Activated CD8-positive, alpha-beta memory T cell treated with anti-CD3 and anti-CD28 coated beads for 1 hour (primary cell): ENCODE measurements at places on chromosomes 3 and 15.
A peak's percentile ranks its signal among the peaks of the same experiment; 100 is the strongest.

- no peak for DNase-seq
Measured at GRCh38 chr3:72429589-72430353, 418.5 kb downstream of the SHQ1 start.

GRCh38 chr3:177377166-177377565 lies 179.9 kb upstream of the TBL1XR1 start:
- no peak for DNase-seq

DNA sequence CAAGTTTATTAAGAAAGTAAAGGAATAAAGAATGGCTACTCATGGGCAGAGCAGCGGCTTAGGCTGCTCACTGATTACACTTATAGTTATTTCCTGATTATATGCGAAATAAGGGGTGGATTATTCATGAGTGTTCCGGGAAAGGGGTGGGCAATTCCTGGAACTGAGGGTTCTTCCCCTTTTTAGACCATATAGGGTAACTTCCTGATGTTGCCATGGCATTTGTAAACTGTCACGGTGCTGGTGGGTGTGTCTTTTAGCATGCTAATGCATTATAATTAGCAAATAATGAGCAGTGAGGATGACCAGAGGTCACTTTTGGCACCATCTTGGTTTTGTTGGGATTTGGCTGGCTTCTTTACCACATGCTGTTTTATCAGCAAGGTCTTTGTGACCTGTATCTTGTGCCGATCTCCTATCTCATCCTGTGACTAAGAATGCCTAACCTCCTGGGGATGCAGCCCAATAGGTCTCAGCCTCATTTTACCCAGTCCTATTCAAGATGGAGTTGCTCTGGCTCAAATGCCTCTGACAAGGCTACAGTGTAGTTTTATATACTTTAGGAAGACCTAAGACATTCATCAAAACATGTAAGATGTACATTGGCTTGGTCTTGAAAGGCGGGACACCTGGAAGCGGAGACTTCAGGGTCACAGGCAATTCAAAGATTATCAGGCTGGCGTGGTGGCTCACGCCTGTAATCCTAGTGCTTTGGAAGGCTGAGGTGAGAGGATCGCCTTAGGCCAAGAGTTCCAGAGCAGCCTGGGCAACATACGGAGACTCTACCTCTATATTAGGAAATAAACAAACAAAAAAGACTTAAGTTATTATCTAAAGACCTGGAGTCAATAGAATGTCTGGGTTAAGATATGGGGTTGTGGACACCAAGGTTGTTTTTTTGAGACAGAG lies 3.2 kb upstream of the BLOC1S6 start:
- DNase-seq, result no peak

DNA sequence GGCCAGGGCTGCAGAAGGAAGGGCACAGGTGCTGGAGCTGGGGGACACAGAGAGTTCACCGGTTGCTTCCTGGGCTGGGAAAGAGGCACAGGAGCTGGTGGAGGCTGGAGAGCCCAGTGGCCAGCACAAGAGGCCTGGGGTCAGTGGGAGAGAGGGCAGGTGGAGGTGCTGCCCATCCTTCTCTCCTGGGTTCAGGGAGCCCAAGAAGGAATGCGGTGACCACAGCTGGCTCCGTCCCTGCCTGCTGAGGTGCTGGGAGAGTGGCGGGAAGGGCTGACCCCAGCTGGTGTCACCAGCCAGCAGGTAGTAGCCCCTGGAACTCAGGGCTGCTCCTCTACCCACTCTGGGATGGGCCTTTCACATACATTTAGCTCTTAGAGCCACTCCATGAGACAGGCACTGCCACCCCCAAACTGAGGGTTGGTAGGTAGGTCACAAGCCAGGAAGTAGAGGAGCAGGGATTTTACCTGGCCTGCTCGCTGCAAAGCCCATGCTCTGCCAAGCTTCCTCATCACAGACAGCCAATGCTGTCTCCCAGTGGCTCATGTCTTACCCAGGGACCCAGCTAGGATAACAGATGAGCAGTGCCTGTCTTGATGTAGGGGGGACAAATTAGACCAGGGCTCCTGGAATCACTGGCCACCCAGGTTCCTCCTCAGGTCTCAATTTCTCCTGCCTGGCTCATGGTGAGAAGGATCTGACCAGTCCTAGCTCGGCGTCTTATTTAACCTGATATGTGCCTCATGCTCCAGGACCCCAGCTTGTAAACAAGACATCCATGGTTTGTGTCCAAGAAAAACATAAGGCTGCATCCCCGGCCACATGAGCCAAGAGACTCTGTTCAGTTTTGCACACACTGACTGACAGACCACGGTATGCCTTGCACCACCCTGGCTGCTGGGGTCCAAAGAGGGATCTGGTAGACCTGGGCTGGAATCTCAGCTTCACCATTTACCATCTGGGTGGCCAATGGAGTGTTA lies 119.2 kb downstream of the CORO2B start:
- DNase-seq, result no peak

- DNase-seq, result no peak
Measured at GRCh38 chr3:133208184-133208583, 170.0 kb downstream of the TMEM108 start.

DNA sequence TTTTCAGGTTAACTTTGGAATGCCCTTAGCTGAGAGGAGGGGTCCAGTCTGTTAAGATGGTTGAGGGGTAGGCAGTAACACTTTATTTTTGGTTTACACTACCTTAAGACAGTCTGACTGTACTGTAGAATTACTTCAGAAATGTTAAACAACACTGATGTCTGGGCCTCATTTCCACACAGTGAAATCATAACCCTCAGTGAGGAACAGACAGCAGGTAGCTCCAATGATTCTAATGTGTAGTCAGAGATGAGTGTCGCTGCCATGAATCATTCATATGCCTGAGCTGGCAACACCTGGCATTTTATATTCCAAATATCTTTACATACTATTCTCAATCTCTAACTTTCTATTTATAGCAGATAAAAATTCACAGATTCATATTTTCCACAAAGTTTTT lies 37.3 kb upstream of the POU1F1 start:
- no peak for DNase-seq

GRCh38 chr3:74067296-74067695 lies 442.6 kb upstream of the PDZRN3 start:
- DNase-seq, result no peak

- DNase-seq, result no peak
Measured at GRCh38 chr3:77514766-77515165, 474.9 kb downstream of the ROBO2 start.

DNA sequence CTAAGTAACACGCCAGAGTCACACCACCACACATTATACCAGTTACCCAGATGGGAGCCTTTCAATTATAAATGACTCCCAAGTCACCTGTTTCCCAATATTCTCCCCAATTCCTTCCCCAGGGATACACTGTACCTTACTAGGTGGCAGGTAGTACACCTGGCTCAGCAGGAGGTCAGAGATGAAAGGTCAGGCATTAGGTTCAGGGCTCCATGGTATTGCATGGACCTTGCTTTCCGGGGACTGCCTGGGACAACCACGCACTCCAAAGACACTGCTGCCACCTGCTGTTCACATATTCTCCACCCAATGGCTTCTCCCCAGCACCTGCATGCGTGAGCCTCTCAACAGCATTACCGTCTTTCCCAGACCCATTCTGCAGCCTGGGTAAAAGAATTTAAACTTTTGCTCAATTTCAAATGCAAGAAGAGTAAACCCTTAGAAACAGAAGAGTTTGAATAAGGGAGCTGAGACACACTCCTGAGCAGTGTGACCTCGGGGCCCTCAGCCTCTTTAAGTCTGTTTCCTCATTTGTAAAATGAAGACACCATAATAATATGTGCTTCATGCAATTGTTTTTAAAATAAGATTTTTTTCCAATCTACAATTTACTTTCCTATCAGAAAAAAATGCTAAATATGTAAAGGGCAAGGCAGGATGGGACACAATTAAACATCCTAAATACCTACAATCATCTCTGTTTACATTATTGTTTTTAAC lies 28.0 kb upstream of the LACTB start:
- DNase-seq, result peak; percentile 31

DNA sequence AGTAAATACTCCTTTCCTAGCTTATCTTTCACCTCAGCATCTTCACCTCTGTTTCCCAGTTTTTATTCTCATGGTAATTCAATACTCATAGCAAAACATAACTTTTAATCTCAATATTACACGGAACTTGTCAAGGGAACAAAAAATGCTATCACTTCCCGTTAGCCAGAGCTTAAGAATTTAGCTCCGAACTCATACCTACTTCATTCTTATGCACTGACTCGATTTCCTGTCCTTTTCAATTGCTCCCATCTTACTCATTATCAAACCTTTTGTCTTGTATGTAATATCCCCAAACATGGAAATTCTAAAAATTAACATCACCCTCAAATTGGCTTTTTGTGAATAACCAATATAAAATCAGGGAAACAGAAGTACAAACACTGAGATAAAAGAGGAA lies 28.2 kb downstream of the MYEF2 start:
- DNase-seq, result no peak

DNA sequence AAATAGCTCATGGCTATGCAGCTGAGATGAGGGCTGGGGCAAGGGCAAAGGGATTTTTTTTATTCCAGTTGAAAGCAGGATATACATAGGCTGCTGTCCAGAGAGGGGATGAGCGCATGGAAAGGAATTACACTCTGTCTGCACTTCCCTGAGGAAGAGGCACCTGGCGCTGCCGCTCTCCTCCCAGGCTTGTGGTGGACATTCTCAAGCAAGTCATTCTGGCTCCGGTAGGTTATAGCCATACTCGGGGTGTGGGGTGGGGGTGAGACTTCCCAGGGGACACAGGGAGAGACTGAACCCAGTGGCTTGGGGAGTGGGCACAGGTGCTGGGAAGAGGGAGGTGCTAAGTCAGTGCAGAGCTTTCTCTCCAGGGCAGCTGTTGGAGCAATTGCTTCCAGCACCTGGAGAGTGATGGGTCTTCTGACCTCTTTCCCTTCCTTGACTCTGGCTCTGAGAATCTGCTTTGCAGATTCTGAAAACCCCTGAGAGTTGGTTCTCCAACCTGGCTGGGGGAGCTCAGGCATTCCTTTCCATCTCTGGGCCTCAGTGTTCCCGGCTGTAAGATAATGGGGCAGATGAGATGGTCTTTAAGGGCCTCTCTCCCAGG lies 24.3 kb downstream of the CYP8B1 start:
- DNase-seq, result no peak

DNA sequence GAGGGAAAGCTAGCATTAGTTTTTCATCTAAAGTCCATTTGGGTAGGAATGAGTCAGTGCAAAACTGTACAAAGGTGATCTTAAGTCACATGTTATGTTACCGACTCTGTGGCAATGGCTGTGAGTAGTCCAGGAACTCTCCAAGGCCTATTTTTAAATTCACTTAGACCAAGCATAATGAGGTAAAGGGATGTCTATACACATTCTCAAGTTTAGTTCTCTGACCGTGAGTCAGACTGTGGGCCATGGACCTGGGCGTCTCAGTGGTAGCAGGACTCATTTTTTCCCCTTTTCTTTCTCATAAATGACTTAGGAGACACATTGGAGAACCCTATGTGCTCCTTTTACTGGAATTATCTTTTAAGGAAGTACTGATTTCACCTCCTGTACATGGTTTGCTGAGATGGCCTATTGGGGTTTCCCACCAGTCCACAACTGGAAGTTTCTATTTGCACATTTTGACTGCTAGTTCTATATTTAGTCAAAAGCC lies 488.7 kb upstream of the TPRG1 start:
- DNase-seq, result no peak

- DNase-seq, result no peak
Measured at GRCh38 chr15:87416591-87417257, 839.8 kb downstream of the NTRK3 start.

GRCh38 chr3:170002879-170003278 lies 34.9 kb upstream of the GPR160 start:
- DNase-seq, result no peak

- DNase-seq, result no peak
Measured at GRCh38 chr3:178159691-178160220, 376.5 kb upstream of the KCNMB2 start.

GRCh38 chr15:77825546-77825945 lies 192.8 kb upstream of the LINGO1 start:
- DNase-seq, result no peak
